ENCODE measurements at places on chromosomes 4 and X.

DNA sequence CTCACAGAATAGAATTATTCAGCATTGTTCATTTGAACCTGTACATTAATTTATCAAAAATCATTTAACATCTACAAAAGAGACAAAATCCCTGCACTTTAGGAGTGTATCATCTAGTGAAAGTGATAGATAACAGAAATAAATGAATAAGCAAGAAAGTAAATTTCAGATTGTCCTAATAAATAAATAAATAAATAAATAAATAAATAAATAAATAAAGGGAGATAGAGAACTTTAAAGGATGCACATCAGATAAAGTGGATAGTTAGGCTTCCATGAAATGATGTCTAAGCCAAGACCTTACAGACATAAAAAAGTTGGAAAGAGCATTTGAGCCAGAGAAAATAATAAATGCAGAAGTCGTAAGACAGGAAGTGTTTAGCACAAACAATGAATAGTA, 444.7 kb downstream of the CFAP47 start:
- DNase-seq, result no peak

DNA sequence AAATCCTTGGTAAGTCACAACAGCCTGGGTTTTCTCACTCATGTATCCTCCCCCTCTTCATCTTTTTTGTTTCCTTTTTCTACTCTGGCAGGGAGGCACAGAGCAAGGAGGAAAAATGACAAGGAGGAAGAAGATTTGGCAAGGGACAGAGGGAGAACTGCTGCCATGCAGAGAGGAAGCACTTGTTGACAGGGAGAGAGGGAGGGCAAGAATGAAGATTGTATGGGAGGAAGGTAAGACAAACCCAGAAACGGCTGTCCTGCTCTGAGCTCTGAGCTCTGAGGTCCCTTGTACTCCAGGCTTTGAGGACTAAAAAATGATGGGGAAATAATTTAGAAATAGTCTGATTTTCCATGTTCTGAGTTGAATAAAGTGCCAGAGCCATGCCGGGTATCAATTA, 123.9 kb downstream of the DCHS2 start:
- DNase-seq, result no peak

- DNase-seq, result no peak
These were observed 9.9 kb downstream of the CFAP99 start for GRCh38 chr4:2428496-2429213.

DNA sequence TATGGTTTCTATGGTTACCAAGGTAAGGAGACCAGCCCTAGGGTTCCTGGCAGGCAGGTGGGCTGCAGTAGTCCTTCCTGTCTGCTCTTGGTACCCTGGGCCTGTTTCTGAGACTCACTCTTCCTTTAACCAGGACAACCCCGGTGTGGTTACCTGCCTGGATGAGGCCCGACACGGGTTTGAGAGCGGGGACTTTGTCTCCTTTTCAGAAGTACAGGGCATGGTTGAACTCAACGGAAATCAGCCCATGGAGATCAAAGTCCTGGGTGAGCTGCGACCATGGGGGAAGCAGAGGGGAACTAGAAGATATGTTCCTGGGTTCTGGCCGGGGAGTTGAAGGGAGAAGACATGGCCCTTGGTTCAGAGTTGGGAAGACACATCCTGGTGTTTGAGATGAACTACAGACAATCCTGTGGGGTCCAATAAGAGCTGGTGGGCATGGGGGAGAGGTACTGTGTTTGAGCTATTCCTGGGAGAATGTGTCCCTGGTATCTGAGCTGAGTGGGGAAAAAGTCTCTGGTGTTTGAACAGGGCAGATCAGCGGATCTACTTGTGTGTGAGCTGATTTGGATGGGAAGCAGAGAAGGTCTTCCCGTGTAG, 7.8 kb downstream of the UBA1 start:
- no peak for DNase-seq

DNA sequence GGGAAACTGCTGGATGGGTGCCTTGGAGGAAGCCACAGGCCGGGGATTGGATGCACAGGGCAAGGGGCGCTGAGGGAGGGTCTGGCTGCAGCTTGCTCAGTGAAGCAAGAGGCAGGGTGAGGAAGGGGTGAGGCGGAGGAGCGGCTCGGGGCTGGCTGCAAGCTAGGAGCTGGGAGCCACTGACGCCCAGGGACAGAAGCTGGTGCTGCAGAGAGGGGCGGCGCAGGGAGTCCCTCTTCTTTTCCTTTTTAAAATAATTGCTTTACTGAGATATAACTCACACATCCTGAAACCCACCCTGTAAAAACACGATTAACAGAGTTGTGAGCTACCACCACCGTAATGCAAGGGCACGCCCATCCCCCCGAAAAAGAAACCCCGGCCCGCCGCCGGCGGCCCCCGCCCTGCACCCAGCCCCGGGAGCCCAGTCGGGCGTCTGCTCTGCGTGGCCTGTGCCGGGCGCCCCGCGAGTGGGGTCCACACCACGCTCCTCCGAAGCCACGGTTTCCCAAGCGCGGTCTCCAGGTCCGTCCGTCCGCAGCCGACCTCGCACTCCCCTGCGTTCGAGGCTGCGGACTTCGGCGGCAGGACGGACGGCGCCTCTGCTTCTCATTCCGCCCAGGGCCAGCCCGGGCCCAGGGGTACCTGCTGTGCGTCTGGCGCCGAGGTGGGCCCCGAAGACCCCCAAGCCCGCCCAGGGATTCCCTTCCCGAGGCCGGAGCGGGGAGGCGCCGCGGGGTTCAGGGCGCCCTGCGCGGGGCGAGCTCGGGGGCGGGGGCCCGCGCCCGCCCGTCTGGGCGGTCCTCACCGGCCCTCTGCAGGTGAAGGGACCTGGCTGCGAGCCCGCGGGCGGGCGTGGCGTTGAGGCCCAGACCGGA, 866 bp upstream of the UVSSA start:
- DNase-seq, result no peak

DNA sequence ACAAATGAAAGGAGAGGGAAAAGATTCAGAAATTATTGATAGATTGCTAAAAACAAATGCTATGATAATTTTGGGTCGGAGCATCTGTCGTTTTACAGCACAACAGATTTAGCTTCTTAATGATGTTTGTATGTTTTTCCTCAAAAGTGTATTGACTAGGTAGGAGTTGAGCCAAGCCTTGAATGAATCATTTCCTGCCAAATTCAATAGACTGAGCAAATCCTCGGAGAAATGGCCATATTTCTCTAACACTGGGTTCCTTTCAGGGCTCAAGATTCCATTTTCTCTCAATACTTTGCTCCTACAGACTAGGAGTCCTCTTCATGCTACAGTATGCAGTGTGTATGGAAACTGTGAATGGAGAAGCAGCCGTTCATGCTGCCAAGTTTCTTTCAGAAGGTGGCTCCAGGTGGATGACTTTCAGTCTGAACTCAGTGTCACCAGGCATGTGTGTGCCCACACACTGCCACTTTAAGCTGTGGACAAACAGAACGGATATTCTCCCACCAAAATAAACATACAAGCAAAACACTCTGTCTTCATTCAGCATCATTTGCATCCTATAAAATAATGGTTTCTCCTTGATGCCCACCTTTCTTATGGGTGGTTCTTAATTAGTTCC, 146.0 kb downstream of the TBL1X start:
- no peak for DNase-seq

GRCh38 chrX:150968862-150969720, 14.0 kb upstream of the HMGB3 start:
- no peak for DNase-seq

DNA sequence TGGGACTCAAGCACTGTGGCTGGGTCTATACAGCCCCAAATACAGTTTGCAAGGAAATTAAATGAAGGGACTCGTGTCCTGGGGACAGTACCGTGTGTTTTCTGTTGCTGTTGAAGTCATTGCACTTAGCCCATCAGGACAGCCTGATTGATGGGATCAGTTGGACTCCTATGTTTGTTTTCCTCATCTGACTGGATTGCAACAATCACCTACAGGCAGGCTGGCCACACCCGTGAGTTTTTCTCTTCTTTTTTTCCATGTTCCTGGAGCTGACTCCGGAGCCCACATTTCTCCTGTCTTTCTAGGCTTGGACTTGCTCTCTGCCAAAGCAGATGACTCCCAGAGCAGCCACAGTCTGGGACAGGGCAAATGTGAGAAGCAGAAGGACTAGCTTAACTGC, 38.1 kb downstream of the RTL9 start:
- DNase-seq, result no peak

- DNase-seq, result no peak
These were observed 8.9 kb downstream of the FATE1 start for GRCh38 chrX:151724563-151725337.

- no peak for DNase-seq
These were observed 32.0 kb upstream of the DCX start for GRCh38 chrX:111443946-111444345.

- DNase-seq, result no peak
These were observed 123.5 kb downstream of the GABRB1 start for GRCh38 chr4:47154816-47155370.

DNA sequence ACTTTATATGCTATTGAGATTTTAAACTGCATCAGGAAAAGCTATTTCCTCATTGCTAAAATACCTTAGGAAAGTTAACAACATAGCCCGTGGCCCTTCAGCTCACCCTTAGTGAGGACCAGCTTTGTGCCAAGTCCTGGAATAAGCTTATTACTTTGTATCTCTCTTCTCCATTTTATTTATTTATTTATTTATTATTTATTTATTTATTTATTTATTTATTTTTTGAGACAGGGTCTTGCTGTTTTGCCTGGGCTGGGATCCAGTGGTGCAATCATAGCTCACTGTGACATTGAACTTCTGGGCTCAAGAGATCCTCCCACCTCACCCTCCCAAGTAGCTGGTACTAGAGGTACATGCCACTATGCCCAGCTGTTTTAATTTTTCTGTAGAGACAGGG, 6.3 kb downstream of the RHOXF1 start:
- no peak for DNase-seq

GRCh38 chr4:7929118-7929951, 10.3 kb downstream of the AFAP1 start:
- no peak for DNase-seq

DNA sequence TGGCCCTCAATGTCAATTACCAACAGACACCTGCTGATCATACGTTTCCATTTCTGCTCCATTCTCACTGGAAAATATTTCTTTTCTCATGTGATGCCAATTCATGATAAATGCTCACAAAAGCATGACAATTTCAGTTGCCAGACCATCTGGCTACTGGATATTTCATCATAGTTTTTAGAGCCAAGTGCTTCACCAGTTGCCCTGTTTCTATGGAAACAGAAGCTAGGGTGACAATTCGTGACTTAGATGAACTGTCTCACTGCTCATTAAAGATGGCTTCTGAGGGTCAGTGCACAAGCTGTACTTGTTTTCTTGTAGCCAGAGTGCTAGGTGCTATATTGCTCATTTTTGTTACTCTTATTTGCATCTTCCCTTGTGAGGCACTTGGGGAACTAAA, 184.9 kb downstream of the COMMD8 start:
- no peak for DNase-seq

DNA sequence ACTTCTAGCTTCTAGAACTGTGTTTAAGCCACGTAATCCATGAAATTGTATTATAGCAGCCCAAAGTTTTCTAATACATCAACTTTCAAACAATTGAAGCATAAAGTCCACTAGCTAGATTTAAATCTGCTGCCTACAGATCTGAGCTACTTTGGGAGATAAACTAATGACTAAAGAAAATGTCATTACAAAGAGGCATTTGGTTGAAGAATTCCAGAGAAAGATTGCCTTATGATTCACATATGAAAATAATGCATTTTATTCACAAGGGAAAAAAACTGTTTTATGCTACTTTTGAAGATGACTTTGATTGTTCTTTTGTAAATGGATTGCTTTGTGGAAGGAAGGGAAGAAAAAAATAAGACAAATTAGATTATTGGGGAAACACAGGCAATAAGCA, 124.1 kb upstream of the SLIT2 start:
- DNase-seq, result no peak

DNA sequence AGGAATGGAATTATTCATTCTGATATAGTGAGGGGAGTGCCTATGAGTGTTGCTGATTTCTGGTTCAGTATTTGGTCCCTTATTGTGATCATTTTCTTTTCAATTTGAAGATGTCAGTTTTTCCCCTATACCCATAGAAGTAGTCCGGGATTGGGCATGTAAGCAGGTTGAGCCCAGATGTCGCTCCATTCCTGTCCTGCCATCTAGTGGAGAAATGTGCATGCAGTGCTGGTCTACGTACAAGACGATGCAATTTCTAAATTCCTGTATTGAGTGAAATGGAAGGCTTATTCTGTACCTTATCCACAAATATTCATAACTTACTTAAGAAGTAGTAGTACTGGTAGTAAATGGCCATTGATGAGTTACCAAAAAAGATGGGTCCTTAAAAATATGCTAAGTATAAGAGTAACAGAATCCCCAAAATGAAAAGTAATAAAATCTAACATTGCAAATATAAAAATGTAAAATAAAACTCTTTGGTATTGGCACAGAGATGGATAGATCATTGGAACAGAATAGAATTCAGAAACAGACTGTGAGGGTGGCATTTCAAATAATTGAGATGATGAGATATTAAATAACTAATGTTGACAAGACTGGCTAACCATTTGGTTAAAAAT, 60.9 kb downstream of the UGT8 start:
- DNase-seq, result peak; percentile 14

DNA sequence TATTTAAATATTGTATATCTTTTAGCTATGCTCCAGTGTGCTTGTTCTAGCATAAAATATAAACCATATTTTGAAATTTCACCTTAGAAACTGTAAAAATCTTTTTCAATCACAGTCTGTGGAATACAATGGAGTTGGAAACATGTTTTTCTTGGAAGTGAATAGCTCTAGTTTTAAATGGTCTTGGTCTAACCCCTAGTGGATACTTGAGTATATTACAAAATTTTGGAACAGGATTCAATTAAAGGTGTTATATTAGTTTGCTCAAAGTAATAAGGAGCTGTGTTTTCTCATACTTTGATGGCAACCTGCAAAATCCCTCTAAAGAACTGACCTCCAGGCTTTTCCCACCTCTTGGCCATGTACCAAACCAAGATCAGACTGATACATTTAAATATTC, 48.2 kb downstream of the STK26 start:
- DNase-seq, result no peak

GRCh38 chr4:128776794-128777216, 32.7 kb upstream of the JADE1 start:
- no peak for DNase-seq

DNA sequence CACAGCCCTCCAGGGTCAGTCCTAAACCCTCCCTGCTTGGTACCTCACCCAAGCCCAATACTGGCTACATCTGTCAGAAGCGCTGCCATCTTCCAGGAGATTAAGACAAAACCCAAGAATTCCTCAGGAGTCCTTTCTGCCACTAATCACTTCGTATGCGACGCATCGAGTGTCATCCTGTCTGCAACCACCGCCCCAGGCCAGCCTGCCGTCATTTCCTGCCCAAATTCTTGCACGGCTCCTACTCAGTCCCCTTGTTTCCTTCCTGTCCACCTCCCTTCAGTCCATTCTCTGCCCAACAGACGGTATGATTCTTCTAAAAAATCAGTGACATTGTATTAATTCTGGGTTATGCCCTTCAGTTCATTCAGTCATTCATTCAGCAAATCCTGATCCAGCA, 113.6 kb downstream of the NFKB1 start:
- no peak for DNase-seq

- no peak for DNase-seq
These were observed 19.2 kb downstream of the CD38 start for GRCh38 chr4:15797320-15797719.

GRCh38 chr4:140641789-140642439, 73.2 kb upstream of the UCP1 start:
- DNase-seq, result no peak
